ENCODE measurements at places on chromosomes 3 and 15.

- no peak for DNase-seq
Measured at GRCh38 chr15:89293012-89293411, 41.6 kb downstream of the POLG start.

- no peak for DNase-seq
Measured at GRCh38 chr15:90241343-90242192, 7.6 kb downstream of the GDPGP1 start.

DNA sequence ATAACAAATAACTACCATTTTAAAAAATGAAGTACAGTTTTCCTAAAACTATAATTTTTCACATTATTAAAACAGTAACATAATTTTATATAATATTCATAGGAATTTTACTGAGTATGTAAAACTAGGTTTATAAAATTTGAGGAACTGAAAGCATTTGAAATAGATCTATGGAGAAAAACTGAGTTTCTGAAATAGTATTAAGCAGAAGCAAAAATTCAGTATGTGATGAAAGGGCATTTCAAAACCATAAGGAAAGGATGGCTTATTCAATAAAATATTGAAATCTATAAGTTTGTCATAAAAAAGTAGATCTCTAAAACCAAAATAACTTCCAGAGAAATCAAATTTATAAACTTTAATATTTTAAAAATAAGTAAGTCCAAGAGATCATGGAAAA, 53.4 kb downstream of the GBE1 start:
- no peak for DNase-seq

- DNase-seq: no peak
Measured at GRCh38 chr15:80455051-80455648, 51.0 kb downstream of the ARNT2 start.

GRCh38 chr15:86377914-86378313, 298.2 kb downstream of the AGBL1 start:
- no peak for DNase-seq

GRCh38 chr15:100016632-100017031, 283.4 kb upstream of the LYSMD4 start:
- no peak for DNase-seq

DNA sequence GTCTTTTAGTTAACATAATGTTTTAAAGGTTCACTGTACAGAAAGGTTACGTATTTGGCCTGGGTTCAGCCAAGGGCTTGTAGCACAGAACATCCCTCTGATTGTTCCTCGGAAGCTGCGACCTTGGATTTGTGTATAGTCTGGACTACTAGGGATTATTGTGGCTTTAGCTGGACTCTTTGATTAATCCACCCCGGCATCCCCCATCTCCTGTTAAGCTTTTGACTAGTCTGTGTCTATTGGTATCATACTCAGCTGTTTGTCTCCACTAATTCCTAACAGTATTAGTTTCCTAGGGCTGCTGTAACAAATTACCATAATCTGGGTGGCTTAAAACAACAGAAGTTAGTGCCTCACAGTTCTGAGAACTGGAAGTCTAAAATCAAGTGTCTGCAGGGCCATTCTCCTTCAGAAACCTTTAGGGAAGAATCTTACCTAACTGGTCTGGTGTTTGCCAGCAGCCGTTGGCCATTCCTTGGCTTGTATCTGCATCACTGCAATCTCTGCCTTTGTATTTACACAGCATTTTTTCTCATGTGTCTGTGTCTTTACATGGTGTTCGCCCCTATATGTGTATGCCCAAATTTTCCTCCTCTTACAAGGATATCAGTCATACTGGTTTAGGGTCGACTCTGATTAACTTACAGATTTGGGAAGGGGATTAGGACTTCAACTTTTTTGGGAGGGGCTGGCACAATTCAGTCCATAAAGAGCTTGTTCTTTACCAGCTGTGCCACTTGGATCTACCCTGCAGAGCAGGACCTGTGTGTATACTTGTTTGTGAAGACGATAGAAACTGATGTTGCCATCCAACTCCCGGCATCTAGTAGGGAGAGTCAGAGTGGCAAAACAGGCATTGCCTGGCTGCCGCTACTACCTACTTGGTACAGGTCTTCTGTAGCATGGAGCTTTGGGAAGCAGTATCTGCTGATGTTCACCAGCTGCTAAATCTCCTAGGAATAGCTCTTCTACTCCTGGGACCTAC, 117.8 kb downstream of the UBE2E2 start:
- DNase-seq: no peak

DNA sequence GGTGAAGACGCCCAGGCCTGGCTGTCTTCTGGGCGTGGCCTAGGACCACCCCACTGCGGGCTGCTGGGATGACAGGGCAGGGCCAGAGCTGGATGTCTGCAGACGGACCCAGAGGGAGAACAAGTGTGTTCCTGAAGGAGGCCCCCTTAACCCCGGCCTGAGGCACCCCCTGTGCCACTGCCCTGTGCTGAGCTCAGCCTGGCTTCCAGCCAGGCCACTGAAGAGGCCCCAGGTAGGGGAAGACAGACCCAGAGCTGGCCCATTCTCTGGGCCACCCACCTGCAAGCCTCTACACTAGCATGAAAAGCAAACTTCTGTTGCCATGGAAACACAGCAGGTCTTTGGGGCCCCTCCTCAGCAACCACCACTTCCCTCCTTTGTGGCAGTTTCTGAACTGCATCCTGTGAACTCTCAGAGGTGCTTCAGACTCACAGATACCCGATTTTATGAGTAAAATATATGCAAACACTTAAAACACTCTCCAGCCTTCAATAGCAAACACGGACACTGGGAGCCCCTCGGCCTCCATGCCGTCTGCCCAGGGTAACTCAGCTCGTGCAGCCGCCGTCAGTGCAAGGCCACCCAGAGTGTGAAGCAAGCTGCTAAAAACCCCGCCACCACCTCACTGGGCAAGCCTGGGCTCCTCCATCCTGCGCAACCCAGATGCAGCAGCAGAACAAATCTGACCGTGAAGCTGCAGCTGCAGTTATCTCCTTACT, 42.5 kb downstream of the CMTM6 start:
- no peak for DNase-seq

DNA sequence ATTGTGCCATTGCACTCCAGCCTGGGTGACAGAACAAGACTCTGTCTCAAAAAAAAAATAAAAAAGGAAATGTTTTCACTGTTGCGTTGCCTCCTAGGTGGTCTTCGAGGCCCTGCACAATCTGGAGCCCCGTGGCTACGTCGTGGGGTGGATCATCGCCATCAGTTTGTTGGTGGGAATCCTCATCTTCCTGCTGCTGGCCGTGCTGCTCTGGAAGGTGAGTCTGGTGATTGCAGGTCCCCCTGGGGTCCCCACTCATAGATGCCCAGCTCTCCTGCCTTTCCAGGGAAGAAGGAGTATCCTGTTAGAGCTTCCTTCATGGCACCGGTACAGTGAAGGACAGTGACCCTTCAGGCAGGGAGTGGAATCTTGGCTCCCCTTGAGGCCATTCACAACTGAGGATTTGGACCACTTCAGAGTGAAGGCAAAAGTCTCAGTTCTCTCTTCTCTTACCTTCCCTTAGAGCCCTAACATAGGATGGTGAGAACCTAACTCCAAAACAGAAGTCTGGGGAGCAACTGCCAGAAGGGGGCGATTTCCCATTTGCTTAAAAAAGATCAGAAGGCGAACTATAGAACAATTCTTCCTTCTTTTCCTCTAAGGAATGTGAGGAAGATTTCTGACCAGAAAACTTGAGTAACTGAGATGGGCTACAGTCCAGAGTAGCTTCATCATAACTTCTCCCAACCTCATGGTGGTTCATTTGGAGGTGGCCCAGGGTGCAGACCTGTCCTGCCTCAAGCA, 57.8 kb upstream of the CTDSPL start:
- DNase-seq: no peak

GRCh38 chr15:88232771-88233201, 23.8 kb downstream of the NTRK3 start:
- no peak for DNase-seq

GRCh38 chr15:52984507-52984906, 194.4 kb upstream of the ONECUT1 start:
- DNase-seq: no peak

GRCh38 chr15:70093070-70093469, 4.6 kb downstream of the TLE3 start:
- DNase-seq: no peak

DNA sequence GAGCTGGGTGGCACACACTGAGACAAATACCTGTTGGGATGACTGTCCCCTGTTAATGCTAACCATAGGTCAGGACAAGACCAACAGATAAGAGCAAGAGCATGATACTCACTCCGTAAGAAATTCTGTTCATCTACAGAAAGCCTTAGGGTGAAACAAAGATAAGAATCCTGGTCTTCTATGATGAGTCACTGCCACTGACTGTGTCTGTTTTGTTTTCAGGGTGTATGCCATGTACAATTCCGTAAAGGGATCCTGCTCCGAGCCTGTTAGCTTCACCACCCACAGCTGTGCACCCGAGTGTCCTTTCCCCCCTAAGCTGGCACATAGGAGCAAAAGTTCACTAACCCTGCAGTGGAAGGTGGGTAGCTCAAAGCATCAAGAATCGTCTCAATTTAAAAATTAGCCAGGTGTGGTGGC, 141.1 kb downstream of the GHSR start:
- DNase-seq: no peak

DNA sequence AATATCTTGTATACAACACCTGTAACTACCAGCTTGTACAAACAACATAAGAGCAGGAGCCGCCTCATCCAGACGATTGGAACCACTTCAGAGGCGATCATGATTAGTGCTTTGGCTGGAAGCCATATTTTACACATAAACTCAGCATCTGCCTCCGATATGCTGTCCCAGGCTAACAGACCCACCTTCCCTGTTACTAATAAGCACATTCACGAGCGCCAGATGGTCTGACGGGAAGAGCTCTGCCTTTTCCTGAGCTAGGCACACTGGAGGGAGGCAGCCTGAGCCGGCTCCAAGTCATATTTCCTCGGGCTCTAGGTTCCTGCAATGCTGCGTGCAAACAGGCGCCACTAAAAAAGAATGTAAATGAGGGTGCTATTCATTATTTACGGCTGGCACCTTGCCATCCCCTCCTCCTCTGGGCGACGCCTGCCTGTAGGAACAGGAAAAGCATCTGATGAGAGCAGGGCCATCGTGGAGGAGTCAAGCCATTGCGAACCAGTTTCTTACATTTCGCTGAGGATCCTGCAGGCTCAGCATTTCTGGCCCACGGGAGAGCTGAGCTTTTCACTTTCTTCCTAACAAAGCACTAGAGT, 98.2 kb downstream of the ANXA2 start:
- peak; percentile 38 for DNase-seq

DNA sequence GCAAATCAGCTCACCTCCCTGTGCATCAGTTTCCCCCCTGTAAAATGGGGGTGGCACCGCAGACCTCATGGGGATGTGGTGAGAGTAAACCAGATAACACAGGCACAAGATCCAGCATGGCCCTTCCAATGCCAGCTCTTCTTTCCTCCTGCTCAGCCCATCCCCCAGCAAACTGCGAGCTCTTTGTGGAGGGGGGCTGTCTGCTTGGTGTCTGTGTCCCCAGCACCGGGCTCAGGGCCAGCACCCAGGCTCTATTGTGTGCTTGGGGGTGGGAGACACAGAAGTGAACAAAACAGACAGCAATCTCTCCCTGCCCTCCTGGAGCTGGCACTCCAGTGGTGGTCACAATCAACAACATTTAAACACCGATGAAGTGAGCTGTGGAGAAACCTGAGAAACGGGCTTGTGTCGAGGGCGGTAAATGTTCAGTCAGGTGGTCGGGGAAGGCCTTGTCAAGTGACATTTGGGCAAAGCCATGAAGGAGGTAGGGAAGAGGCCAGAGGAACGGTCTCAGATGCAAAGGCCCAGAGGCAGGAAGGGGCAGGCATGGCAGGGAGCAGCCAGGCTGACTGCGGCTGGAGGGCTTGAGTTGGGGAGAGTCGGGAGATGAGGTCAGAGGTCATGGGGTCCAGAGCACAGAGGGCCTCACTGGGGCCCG, 28.4 kb downstream of the GRIP2 start:
- DNase-seq: no peak

GRCh38 chr3:9704347-9705322, 1.0 kb downstream of the CPNE9 start:
- no peak for DNase-seq

DNA sequence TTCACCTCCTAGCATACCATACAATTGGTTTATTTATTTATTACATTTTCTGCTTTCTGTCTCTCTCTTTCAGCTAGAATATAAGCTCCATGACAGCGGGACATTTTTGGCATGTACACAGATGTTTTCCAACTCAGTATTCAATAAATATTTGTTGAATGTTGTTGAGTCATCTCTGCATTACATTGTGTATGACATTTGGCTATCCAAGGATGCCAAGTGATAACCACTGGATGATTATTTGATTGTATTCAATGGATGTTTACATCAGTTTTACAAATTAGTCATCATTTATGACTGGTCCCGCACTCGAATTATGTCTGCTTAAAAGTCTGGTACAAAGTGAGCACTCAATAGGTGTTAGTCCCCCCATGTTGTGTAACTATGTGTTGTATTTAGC, 49.5 kb upstream of the STXBP5L start:
- DNase-seq: no peak

DNA sequence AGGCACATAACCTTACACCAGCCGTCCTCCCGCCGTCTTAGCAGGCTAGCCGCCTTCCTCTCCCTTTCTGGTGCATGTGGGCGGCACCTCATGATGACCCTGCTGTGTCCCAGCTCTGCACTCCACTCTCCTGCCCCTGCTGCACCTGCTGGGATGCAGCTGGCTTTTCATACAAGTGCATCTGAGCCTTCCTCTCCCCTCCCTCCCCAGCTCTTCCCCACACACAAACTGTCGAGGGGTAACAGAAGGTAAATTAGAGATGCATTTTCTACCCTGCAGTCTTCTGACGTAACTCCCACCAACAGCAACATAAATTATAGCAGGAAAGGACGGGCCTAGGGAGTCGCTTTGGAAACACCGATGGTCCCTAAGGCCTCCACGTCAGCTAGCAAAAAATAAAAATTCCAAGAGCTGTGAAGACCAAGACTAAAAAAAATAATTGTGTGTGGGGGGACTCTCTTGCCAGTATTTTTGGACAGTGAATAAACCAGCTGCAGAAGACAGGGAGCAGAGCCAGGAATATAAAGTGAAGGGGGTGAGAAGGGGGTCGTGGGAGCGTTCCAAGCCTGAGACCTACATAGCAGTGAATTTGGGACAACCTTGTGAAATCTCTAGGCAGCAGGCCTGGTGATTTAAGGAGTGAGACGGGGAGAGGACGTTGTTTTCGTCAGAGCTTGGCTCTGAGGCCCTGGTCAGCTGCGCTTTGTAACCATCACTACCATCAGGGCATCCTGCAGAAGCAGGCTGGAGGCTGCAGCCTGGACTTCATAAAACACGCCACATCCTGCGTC, 216.2 kb downstream of the ADAMTS17 start:
- DNase-seq: no peak

GRCh38 chr3:151863611-151864010, 9.8 kb upstream of the SUCNR1 start:
- DNase-seq: no peak

All from substantia nigra (tissue), 51 donors.